ENCODE measurements at places on chromosomes 4 and X. TPM values are rescaled to one million over a fixed set of nuclear protein-coding genes. Genes with fewer than 3 reads are reported as not detected.

The ZFYVE28 gene
- total RNA-seq: 3.6 TPM

The SULT1E1 gene
- not detected for total RNA-seq

The CFI gene
- 3.5 TPM for total RNA-seq

GRCh38 chr4:179817317-179817716 is 2375.1 kb upstream of the AGA start:
- no peak overlapping the region for H3K27ac ChIP-seq

Data from psoas muscle (tissue), 8 donors.